Heart left ventricle (tissue), 16 donors: ENCODE measurements at places on chromosomes 4 and X. TPM values are rescaled to one million over a fixed set of nuclear protein-coding genes. Genes with fewer than 3 reads are reported as not detected.

TEX13C gene
- not detected for total RNA-seq

MAGEA10 gene
- not detected for total RNA-seq

DNA sequence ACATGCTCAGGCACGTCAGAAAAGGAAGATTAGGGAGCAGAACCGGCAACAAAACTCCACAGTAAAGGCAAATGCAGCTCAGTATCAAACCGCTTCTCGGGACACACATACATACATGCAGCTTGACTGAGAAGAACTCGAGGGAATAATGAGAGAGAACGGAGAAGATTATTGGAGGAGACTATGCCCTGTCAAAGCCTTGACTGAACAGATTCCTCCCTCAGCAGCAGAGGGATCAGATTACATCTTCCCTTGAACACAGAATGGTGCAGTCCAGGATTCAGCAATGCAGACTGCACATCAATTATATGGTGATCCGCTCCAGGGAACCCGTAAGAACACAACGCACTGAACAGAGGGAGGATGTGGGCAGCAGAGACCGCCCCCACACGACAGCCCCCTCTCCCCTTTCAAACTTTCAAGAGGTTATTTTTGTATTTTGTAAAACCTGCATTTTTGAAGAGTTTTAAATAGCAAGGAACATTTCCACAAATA is 183.2 kb downstream of the FBXW7 start:
- DNase-seq: peak; percentile 58

DNA sequence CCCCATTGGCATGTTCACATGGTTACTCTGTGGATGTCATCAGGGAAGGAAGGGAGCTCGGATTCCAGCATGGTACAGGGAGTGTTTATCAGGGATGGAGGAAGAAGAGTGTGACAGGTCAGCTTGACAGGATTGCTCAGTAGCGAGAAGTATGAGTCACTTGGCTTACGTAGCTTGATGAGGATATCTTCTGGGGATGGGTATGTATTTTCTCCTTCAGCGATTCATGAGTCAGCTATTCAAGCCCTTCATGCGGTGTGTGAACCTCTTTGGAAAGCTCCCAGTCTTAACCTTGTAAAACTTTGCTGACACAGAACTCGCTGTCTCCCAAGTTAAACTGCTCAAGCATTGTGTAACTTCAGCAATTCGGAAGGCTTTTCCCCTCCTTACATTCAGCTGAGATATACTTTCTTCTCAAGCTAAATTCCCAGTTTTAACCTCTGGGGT is 275.4 kb downstream of the ARHGAP10 start:
- DNase-seq: no peak

DNA sequence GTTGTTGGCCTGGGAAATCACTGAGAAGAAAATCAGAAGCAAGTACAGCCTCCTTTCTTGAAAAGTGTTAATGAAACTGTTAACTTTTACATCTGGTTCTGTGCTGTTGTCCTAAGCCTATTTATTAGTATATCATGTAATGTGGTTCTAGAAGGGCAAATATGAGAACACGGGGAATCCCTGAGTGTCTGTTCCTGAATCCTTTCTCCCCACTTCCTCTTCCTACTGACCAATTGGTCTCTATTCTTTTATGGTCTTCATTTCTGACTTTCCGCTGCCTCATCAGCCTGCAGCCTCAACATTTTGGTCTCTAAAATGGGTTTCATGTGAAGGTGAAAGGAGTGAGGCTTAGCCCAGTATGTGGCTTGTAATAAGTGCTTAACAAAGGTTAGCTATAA is 159.9 kb upstream of the MAMLD1 start:
- no peak for DNase-seq
